ENCODE measurements at places on chromosomes 7 and 10. TPM values are rescaled to one million over a fixed set of nuclear protein-coding genes. Genes with fewer than 3 reads are reported as not detected.

- no peak for DNase-seq
These were observed 232.0 kb downstream of the SH2D4B start for GRCh38 chr10:80769700-80770160.

- no peak for DNase-seq
These were observed 65.8 kb upstream of the CACUL1 start for GRCh38 chr10:118820326-118821116.

GBX1 gene
- not detected for total RNA-seq

GRCh38 chr7:74495112-74496086, 41.7 kb downstream of the GTF2IRD1 start:
- no peak for DNase-seq

- DNase-seq = peak; percentile 99
These were observed 259.7 kb upstream of the FERD3L start for GRCh38 chr7:19404912-19405329.

Measured in IMR-90 (cell line).